Stimulated activated CD4-positive, alpha-beta T cell treated with anti-CD3 and anti-CD28 coated beads, Interleukin-1b, Interleukin-23, amount 100 ng/mL, for 1 hour (primary cell): ENCODE measurements at places on chromosomes 5 and 9.

GRCh38 chr5:168295574-168296201 is 4.2 kb downstream of the WWC1 start:
- no peak for DNase-seq

- DNase-seq, result no peak
Measured at GRCh38 chr9:7983490-7983889, 183.9 kb upstream of the DMAC1 start.

DNA sequence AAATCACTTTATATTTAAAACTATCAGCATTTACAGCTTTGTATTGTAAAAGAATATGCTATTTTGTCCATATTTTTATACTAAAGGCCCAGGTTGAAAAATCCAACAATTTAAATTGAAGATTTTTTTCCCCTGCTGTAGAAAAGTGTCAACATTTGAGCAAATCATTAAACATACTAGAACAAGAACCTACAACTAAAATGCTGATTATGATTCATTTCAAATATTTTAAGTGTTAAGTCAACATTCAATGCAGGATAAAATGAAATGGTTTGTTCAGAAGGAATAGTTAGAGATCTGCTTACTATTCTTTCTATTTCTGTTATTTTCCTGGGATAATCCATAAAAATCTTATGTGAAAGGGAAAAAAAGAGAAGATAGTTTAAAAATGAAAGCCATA is 866.5 kb upstream of the DMAC1 start:
- no peak for DNase-seq

GRCh38 chr9:14344941-14345353 is 31.0 kb upstream of the NFIB start:
- DNase-seq, result no peak

DNA sequence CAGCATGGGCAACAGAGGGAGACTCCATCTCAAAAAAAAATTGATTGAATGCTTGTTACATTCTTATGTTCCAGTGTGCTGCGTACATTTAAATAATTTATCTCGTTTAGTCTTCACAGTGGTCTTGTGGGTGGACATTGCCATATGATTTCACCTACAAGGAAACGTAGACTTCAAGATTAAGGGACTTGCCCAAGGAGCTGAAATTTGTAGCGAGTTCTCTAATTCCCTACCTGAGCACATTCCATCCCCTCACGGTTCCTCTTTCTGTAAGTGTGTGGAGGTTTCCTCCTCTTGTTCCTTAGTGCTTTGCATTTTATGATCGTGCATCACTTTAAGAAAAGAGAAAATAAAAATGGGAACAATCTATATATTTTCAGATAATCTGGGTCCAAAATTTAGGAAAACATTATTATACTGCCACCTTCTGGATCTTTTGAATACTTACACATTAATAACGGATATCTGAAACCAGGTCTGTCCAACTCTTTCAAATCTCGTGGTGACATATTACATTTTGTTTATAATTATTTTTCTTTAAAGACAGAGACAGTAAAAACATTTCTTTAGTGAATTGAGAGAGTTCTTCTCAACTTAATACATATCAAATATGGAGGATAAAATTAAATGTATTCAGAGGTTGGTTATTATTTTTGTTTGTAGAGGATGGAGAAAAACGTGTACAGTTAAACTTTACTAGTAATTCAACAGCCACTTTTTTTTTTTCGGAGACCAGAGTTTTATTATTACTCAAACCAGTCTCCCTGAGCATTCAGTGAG is 29.9 kb upstream of the C7 start:
- no peak for DNase-seq

DNA sequence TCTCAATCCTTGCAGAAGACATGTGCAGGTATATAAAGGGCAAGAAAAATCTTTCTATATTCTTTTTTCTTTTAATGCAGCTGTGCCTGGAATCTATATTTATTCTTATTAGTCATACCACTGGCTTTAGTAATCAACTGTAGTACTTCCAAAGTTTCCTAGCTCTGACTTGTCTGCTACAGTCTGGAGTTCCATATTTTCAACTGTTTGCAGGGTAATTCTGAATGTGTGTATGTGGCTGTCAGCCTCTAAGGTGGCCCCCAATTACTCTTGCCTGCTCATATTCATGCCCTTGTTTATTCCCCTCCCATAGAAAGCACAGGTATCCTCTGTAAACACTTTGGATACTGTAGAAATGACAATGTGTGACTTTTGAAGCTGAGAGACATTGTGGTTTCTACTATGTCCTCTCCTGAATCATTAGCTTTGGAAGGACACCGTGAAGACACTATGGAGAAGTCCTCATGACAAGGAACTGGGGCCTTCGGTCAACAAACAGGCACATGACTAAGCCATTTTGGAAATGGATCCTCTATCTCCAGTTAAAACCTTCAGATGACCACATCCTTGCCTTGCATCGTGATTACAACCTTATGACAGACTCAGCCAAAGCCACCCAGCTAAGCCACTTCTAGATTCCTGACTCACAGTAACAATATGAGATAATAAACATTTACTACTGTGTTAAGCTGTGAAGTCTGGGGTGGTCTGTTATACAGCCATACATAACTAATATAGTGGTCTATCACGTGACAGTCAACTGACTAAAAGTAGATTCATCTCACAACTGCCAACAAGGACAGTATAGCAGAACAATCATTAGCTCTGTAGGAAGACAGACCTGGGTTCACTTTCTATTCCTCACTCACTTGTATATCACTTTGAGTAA is 49.5 kb upstream of the SUSD1 start:
- no peak for DNase-seq

DNA sequence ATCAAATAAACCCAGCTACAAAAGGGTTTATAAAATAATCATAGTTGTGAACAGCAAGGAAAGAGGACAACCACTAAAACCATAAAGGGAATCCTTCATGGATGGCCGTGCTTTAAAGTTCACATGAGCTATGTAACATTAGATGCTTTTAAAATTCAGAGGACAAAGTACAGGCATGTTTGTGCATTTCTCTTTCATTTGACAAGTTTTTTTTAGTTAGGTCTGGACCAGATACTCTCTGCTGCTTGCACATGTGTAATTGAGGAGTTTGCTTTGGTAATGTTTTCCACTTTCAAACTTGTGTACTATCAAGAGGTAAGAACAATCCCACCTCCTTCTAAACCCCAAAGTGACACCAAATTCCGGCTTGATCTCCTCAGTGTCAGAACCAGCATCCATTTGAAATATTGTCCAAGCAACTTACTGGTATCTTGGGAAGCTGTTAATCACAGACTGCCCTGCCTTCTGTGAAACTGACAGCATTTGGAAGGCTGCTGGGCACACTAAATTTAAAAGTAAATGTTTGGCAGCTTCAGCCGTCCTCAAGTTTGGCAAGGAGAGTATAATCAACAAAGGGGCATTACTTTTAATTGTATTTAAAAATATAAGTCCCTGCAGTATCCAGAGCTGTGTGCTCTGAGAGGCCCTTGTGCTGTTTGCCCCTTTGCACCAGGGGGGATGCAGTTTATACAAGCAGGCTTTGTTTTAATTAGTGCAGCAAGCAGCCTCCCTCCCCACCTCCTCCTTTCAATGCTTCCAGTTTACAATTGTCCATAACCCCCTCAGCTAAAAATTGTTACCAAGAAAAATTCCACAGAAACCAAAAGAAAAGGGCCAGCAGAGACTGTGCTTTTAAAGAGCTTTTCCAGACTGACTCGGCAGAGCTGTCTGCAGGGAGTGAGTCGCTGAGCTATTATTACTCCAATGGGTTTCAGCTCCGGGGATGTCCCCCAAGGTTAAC is 328.3 kb upstream of the MPDZ start:
- no peak for DNase-seq

GRCh38 chr5:82301190-82301589 is 23.0 kb upstream of the RPS23 start:
- no peak for DNase-seq

DNA sequence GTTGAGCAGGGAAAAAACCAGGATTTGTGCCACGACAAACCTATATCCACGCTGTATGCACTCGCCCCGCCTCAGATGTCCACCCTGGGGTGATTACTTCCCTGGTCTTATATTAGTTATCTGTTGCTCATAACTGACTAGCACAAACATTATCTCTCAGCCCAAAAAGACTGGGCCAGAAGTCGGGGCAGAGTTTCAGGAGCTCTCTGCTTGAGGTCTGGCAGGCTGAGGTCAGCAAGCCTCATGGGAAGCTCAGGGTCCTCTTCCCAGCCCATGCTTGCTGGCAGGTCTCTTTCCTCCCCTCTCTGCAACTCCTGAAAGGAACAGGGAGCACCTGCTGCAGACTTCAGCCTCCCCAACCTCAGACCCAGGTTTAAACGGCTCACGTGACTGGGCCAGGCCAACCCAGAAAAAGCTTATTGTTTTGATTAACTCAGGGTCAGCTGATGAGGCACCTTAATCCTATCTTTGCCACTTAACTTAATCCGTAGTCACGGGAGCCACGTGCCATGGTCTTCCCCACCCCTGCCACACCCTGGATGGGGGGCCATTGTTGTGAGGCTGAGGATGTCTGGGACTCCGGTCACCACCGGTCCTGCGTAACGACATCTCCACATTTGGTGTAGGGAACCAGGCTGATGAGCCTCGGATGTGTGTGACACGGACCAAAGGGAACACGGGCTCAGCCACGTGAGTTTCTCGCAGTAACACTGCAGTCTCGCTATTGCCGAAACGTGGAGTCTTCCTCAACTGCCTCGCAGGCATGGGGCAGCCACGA is 123.7 kb upstream of the IRX4 start:
- no peak for DNase-seq

DNA sequence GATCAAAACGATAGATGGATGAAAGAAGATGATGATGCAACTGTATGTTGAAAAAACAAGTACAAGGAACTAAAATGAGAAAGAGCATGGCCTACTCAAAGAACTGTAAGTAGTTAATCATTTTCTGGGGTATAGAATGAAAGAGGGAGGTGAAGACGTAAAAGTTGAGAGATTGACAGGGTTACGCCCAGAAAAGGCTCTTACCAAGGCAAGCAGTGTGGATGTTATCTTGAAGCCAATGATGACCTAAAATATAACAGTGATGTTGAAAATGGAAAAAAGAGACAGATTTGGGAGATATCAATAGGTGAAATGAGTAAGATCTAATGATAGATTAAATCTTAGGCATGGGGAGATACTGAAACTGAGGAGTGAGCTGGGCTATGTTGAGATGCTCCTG is 80.4 kb upstream of the GNAQ start:
- DNase-seq, result no peak

- DNase-seq, result no peak
Measured at GRCh38 chr5:80282054-80282453, 26.2 kb upstream of the SERINC5 start.

GRCh38 chr5:134813407-134813806 is 32.4 kb upstream of the C5orf24 start:
- no peak for DNase-seq

DNA sequence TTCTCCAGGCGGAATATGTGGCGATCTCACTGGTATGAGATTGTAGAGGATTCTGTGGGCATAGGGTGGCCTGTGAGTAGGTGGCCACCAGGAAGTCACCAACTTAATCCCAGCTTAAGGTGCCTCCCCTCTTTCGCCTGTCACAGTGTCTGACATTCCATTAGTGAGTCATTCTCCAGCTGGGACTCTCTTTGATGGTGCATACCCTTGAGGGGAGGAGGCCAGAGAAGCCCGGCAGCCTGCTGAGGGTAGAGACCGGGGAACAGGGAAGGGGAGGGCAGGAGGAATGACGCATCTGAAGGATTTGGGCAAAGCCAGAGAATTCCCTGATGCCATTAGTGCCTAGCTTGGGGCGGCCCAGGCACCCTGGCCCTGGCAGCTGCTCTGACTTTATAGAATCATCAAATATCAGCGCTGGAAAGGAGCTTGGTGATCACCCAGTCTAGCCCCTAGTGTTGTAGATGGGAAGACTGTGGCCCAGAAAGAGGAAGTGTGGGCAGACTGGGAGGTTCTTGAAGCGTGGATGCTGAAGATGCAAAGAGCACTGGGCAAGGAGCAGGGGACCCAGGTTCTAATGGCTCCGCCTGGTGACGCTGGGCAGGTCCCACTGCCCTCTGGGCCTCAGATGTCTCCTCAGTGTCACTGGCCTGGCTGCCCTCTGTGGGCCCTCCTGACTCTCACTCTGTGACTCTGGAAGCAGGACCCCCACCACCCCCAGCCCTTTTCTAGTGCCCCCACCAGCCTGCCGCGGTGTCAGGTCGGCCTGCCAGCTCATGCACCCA is 41.4 kb downstream of the DAB2IP start:
- DNase-seq, result no peak

DNA sequence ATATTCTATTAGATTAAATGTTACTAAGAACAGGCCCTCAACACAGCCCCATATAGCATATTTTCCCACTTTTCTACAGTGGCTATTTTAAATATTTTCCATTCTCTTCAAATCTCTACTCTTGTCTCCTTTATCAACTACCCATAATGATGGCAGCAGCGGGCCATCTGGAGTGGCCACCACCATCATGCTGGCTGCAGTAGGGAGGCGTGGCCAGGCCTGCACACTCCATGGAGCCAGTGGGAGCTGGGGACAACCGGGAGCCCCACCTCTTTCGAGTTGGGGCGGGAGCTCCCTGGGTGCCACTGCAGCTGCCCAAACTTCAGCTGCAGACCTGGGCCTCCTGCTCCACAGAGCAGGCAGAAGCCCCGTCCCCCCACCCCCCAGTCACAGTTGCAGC is 98.4 kb upstream of the RANBP6 start:
- DNase-seq, result no peak

DNA sequence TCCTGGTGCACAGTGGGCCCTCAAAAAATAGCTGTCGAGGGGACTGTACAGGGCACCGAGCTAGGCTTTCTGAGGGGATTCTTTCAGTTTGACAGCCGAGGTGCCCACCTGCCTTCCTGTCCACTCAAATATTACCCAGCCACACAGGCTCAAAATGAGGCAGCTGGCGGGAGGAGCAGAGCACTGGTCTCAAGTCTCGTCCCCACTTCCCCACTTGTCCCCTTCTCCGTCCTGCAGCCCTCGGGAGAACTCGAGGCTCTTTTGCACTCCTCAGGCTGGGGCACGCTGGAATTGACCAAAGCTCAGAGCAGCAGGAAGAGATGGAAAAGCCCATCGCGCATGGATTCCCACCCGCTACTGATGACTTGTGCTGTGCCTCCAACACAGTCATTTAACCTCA is 185.2 kb downstream of the HSPA4 start:
- DNase-seq, result no peak

DNA sequence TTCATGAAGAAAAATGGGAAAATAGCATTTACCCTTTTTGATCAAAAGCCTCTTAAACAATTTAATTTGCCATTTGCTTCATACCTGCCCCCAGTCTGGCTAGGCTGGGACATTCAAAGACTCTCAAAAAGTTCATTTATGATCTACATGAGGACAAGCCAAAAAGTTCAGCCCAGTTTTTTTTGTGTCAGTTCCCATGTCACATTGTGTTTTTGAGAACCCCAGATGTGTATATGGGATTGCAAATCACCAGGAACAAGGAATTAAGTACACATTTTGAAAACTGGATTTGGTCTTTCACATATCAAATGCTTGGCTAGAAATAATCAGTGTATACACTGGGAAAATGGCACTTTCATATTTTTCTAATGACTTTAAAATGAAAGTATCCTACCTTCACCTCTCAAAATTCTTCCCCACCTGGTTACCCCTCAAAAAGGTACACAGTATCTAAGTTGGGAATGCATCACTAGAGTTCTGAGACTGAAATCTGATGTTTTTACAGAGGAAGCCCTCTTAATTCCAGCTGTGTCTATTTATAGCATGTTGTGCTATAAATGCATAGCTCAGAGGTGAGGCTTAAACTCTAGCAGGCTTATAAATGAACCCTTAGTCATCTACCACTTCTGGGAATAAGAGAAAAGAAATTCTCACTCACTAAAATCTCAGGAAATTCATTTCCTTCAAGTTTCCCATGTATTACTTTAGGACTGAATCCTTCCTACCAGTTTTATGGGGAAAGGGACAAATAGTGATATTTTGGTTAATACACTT is 9.3 kb downstream of the STOM start:
- no peak for DNase-seq
